T-cell (primary cell): ENCODE measurements at places on chromosomes 7 and 10.

DNA sequence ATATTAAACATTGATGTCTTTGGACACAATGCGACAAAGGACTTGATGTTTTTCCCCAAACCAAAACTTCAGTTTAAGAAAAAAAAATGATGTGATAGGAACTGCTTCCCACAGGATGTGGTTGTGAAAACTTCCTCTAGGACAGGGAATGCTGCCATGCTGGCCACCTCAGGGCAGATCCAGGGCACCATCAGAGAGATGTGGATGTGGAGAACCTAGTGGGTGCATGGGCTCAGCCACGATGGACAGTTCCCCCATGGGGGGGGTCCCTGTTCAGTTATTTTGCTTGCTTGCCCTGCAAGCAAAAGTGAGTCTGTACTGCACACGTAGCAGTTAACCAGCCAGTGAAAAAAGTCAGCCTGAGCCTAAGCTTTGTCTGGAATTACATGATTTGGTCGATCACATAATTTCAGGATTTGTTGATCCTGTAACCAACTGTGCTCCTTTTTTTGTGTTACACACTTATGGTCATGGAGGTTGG, 36.3 kb downstream of the LAMB4 start:
- no peak for DNase-seq

DNA sequence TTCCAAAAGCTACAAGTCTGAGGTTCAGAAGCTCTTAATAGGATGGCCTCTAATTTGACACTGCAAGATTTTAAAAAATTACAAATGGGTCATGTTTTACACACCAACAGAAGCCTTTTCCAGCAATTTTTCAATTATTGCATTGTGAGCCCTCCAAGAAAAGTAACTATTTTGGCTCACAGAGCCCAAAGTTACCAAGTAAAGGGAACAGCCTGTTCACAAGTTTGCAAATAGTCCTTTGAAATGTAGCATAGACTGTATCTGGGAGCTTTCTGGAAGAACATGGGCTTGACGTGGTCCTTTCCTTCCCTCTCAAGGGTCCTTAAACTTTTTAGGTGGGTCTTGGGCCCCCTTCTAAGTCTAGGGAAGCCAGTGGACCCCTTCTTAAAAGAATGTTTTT, 1.3 kb upstream of the GDF10 start:
- no peak for DNase-seq

DNA sequence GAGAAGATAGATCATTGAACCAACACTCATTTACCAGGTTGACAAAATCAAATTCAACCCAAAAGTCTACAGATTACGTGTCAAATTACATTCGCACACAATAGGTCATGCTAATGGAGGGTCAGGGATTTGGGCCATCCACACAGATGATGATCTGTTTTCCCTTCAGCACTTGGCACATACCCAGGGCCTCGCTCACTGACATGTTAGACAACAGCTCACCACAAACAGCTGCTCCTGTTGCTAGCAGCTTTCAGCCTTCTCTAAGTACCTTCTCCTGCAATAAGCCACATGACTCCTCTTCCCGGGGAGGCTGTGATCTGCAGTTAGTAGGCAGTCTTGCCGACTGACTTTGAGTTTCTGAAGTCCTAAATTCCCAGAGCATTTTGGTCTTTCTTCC, 18.4 kb downstream of the NKX2-3 start:
- DNase-seq: no peak

DNA sequence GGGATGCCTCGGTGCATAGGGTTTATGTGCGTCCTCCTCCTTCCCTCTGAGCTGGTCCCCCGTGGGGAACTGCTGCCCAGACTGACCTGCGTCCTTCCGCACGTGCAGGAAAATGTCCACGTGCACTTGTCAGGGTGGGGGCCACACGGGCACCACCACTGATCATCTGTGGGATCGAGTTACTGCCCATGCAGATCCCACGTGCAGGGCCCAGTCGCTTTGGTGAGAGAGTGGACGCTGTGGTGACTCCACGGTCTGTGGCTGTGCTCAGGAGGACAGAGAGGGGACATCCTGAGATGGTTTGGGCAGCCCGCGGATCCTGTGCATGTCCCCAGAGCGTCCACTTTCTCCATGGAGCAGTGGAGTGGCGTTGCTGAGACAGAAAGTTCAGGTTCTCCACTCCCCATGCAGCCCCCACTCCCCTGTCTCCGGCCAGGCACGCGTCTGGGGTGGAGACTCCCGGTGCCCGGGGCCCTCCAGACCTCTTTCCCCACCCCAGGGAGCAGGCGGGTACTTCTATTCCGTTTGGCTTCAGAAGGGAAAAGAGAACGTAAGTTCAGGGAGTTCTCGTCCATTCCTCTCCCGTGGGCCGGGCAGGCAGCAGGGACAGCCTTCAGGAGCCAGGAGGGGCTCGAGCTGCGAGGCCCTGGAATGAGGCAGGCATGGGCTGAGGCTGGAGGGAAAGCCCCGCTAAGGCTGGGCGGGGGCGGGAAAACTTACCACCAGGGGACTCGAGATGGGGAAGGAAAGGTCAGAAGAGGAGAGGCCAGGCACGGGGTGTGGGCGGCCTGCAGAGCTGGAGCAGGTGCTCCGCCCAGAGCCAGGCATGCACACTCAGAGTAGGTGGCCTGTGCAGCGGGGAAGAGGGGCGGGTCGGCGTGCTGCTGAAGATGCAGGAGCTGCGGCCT, 59.9 kb downstream of the EGFR start:
- DNase-seq: no peak

GRCh38 chr10:101330631-101331225, 23.2 kb upstream of the BTRC start:
- no peak for DNase-seq
